ENCODE measurements at places on chromosomes 1 and 21.

GRCh38 chr1:29527314-29528004 lies 291.1 kb downstream of the PTPRU start:
- no peak for DNase-seq

DNA sequence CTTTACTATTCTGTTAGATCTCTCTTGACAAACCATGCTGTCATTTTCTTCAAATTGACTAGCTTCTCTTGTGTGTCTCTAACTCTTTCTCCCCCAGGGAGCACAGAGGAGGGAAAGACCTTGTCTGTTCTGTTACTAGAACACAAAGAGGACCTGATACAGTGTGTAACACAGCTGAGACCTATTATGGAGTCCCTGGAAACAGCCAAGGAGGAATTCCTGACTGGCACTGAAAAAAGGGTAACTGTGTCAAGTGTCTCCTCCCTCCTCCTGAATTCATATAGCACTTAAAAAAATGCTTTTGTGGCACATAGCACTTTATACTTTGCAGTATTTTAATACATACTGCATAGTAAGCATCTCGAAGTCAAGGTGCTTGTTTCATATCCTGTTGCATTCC lies 50.6 kb downstream of the ZBTB40 start:
- DNase-seq = no peak

DNA sequence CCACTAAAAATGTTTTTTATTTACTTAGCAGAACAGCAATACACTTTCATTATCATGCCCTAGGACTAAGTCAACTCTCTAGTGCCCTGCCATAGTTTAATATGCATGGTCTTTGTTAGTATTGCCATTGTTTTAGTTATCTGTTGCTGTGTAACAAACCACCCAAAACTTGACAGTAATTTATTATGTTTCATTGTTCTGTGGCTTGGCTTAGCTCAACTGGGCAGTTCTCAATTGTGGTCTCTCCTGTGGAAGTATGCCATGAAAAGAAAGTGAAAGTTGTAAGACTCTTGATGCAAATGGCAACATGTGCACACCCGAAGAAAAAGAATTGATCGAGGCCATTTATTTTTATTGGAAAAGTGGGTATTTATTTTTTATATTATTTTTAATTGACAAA lies 206.3 kb upstream of the KCTD3 start:
- no peak for DNase-seq

- DNase-seq = no peak
Measured at GRCh38 chr1:196034080-196034706, 574.0 kb downstream of the KCNT2 start.

DNA sequence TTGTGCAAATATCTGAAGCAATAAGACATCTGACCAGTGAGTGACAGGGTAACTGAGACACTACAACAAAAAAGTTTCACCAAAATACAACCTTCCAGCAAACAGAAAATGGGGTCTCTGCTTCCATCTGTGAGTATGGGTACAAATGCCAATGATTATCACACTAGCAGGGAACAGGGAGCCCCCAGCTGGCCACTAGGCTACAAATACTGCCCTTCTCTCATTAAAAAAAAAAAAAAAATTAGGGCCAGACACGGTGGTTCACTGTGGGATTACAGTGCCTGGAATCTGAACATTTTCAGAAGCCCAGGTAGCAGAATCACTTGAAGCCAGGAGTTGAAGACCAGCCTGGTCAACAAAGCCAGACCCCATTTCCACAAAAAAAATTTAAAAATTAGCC lies 48.4 kb upstream of the EDARADD start:
- DNase-seq = no peak

- no peak for DNase-seq
Measured at GRCh38 chr1:71193153-71193552, 112.3 kb upstream of the ZRANB2 start.

GRCh38 chr1:153698923-153699714 lies 20.6 kb downstream of the NPR1 start:
- DNase-seq = no peak

DNA sequence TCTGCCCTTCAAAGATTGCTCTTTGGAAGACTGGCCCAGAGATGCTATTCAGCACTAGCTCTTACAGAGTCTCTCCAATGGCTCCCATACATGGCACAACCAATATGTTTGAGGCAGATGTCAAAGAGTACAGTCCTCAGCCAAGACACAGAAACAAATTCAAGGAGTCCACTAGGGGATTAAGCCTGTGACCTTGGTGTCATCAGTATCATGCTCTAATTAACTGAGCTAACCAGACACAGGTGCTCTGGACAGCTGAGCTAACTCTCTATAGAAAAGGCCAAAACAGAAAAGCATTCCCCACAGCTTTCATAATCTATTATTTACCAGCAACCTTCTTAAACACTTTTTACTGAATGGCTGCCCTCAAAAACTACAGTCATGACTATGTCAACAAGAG lies 666.0 kb upstream of the PLXNA2 start:
- DNase-seq = no peak

DNA sequence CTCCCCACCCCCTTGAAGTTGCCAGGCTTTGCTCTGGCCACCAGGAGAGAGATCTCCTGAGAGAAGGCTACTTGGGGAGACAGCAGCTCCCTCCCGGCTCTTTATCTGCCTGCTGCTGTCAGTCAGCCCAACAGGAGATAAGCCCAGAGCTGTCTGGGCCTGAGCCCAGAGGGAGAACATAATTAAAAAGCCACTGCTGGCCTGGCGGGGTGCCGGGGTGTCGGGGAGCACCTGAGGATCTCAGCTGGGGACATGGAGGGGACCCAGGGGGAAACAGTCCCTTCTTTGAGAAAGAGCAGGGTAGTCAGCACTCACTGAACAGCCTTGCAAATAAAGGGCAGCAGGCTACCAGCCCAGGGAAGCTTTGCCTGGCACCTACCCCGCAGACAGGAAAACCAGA lies 17.9 kb downstream of the VWA5B1 start:
- DNase-seq = no peak

- DNase-seq = no peak
Measured at GRCh38 chr1:9331558-9332346, 39.1 kb downstream of the SPSB1 start.

- DNase-seq = no peak
Measured at GRCh38 chr21:35529171-35529863, 480.2 kb upstream of the RUNX1 start.

DNA sequence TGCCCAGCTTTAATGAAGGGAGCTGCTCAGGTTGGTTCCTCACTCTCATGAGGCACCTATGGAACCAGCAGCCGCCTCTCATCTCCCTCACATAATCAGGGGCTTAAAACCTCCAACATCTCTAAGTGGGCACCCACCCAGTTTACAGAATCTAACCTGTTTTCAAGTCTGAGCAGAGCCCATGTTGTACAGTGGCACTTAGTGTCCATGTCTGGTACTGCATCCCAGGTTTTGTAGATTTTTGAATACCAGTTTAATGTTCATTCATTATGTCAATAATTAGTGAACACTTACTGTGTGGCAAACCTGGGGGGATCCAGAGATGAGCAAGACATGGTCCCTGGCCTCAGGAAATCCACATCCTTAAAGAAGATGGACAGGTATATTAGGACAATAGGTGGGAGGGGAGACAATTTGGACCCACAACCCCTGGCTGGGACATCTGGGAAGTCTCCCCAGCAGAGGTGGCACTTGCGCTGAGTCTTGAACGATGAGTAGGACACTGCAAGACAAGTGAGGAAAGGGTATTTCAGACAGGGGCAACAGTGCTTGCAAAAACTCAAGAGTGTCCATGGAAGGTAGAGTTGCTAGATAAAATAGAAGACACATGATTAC lies 83.3 kb downstream of the LACTBL1 start:
- DNase-seq = no peak

DNA sequence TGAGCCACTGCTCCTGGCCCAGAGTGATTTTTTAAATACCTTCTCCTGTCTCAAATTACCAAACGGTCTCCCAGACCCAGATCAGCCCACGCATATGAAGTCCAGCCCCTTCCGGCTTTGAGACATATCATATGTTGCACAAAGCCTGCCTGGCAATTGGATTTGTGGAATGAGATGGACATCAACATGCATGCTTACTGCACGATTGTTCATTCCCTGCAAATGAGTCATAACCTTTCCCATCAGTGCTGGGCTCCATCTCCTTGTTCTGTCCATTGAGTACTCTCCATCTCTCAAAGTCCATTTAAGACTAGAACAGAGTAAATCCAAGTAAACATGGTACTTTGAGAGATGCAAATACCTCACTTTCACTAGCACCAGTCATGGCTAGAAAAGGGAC lies 612.2 kb upstream of the USP24 start:
- DNase-seq = peak; percentile 48

- DNase-seq = no peak
Measured at GRCh38 chr21:41010101-41010435, 157.9 kb upstream of the BACE2 start.

DNA sequence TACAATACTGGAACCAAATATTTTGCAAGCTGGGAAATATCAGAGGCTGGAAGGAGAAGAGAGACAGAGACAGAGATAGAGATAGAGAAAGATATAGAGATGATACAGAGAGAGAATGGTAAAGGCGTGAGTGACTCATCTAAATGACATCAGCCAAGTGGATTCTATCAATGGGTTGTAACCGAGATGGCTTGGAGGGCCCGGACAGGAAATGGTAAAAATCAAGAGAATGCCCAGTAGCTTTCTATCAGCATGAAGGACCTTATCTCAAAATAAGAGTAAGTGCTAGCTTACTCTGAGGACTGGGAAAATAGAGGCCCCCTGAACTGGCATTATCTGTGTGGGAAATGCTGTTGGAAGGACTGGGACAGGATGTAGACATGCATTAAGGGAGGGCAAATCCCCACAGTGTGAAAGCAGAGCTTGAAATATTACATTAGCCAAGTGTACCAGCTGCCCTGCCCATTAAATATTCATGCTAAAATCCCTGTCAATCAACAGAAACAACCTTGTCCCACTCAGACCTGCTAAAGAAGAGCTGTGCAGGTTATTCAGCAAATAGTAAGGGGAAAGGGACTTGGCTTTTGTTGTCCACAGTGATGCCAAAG lies 76.6 kb upstream of the ZNF644 start:
- no peak for DNase-seq

- peak; percentile 76 for DNase-seq
Measured at GRCh38 chr1:147541672-147542568, 619 bp downstream of the BCL9 start.

DNA sequence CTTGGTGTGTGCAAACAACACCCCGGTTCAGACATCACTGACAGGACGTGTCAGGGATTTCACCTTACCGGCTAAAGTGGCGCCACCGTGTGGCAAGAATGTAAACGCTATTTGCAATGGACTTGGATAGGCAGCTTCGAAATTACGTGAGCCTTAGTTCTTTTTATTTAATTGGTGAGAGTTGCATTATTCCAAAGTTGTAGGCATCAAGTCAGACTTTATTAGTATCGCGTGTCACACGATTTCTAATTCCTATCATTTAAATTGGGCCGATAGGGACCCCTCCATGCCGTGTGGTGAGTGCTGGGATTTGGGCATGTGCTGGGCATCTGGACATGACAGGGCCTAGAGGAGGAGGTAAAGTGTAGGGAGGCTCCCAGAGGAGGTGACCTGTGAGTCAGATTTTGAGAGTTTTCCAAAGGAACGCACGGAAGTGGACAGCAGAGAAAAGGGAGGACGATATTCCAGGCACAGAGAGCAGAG lies 14.5 kb upstream of the CPT2 start:
- peak; percentile 91 for DNase-seq

- DNase-seq = peak; percentile 13
Measured at GRCh38 chr1:55938376-55938850, 641.0 kb downstream of the PLPP3 start.

GRCh38 chr1:114756949-114757454 lies 782 bp downstream of the CSDE1 start:
- peak; percentile 32 for DNase-seq

GRCh38 chr21:42523941-42524340 lies 10.3 kb downstream of the SLC37A1 start:
- no peak for DNase-seq

DNA sequence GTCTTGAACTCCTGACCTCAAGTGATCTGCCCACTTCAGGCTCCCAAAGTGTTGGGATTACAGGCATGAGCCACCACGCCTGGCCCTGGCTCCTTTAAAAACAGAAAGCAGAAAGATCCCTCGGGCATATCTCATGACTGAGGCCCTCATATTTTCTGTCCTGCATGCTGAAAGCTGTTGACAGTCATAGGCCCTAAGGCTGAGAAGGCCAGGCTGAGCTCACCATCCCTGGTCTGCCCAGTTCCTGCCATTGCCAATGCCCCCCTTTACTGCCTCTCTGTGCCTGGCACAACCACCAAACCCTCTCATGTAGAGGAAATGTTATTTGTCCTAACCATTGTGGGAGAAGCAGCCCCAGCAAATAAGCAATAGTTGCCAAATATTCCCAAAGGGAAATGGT lies 12.7 kb downstream of the CD34 start:
- DNase-seq = no peak

- DNase-seq = no peak
Measured at GRCh38 chr1:29653886-29654450, 417.6 kb downstream of the PTPRU start.

GRCh38 chr1:208433086-208433485 lies 188.9 kb upstream of the PLXNA2 start:
- no peak for DNase-seq

- DNase-seq = no peak
Measured at GRCh38 chr1:239538239-239538988, 152.0 kb downstream of the CHRM3 start.

DNA sequence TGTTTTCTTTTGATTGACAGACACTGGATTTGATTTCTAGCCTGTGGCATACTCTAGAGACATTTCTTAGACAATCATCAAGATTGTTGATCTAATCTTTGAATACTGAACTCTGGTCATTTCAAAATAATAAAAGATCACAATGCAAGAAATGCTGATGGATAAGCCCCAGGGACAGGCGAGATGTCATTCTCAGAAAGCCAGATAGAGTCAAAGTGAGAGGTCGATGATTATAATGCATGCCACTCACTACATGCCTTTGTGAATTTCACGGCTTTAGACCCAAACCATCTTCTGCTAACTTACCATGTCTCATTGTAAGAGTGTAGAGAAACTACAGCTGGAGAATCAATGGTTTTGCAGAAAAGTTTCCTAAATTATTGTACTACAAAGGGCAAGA lies 257.1 kb downstream of the DYRK1A start:
- DNase-seq = no peak

GRCh38 chr1:38135625-38136414 lies 89.2 kb upstream of the POU3F1 start:
- DNase-seq = no peak

DNA sequence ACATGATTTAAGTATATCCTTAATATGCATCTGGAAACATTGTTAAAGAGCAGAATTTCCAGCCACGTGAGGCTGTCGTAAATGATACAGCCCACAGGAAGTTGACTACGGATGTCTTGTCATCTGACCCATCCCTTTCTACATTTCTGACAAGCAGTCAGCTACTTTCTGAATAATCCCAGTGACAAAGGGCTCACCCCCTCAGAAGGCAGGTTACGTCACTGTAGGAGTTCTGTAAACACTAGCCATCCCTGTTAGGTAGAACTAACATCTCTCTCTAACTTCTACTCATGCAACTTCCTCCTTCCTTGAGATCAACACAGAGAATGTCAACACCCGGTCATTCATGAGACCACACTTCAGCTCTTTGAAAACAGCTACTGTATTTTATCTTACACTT lies 259.2 kb downstream of the GREM2 start:
- DNase-seq = peak; percentile 42

GRCh38 chr1:188903241-188903640 lies 1574.4 kb downstream of the BRINP3 start:
- DNase-seq = no peak

GRCh38 chr1:185008838-185009237 lies 34.5 kb upstream of the NIBAN1 start:
- no peak for DNase-seq

- DNase-seq = no peak
Measured at GRCh38 chr1:175009532-175009931, 9.8 kb downstream of the CACYBP start.

All from uterus (tissue), 4 donors.